ENCODE measurements at places on chromosomes 4 and X.

- no peak for DNase-seq
Measured at GRCh38 chrX:136094962-136095361, 52.4 kb upstream of the FHL1 start.

GRCh38 chr4:176376032-176376614, 56.4 kb downstream of the SPCS3 start:
- peak; percentile 4 for DNase-seq

GRCh38 chrX:81367291-81367690, 165.4 kb downstream of the SH3BGRL start:
- no peak for DNase-seq

- peak; percentile 74 for DNase-seq
Measured at GRCh38 chr4:53592686-53593501, 1.6 kb upstream of the LNX1 start.

GRCh38 chr4:182903013-182903412, 14.2 kb downstream of the DCTD start:
- DNase-seq: no peak

DNA sequence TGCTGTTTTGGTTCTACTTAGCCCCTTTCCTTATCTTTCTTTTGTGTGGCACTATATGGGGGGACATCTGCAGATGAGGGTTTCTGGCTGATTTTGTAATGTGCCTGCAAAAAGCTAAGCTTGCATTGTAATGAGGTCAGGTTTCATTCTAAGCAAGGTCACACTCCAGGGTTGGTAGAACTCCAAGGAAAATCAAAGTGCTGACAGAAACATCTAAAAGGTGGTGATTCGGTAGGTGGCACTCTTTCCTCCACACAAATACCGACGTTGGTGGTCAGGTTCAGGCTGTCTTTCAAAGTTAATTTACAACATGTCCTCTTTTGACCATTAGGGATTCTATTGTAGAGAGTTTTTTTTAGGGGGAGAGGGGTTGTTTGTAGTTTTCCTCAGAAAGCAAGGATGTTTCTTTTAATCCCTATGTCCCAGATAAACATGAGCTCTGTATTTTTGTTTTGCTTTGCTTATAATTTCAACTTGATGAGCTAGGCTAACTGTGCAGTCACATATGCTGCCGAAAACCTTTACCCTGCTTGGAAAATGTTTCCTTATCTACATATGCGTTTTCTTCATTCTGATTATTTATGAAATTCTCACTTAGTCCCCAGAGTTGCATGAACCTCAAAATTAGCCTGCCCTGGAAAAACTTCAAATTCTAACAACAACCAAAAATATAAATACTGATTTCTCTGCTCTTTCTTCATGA, 434.2 kb downstream of the PPARGC1A start:
- no peak for DNase-seq

DNA sequence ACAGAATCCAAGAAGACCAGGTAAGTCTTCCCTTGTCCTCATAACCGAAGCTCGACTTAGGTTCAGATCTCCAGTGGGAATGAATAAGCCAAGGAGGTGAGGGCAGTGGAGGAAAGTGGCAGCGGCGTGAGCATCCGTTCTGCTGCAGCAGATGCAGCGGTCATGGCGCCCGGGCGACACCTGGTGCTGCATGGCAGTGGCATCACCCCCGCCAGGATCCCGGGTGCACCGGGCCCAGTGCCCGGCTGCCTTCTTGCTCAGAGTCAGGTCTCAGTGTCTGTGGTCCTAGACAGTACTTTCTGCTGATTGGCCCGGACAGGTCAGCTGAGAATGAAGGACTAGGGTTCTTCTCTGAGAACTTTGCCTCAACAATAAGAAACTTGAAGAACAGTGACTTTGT, 83.4 kb upstream of the SORBS2 start:
- no peak for DNase-seq

GRCh38 chr4:121758925-121759568, 5.9 kb downstream of the SMIM43 start:
- peak; percentile 18 for DNase-seq

DNA sequence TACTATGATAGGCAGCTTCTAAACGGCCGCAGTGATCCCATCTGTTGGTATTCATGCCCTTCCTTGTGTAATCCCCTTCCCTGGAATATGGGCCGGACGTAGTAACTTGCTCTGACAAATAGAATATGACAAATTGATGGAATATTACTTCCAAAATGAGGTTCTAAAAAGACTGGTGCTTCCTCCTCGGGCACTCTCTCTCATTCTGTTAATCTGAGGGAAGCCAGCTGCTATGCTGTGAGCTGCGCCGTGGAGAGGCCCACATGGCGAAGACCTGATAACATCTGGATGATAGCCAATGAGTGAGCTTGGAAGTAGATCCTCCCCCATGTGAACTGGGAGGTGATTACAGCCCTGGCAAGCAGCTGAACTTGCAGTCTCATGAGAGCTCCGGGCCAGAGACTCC, 27.2 kb upstream of the SLC25A4 start:
- peak; percentile 92 for DNase-seq

GRCh38 chrX:23766650-23767551, 16.1 kb upstream of the SAT1 start:
- no peak for DNase-seq

DNA sequence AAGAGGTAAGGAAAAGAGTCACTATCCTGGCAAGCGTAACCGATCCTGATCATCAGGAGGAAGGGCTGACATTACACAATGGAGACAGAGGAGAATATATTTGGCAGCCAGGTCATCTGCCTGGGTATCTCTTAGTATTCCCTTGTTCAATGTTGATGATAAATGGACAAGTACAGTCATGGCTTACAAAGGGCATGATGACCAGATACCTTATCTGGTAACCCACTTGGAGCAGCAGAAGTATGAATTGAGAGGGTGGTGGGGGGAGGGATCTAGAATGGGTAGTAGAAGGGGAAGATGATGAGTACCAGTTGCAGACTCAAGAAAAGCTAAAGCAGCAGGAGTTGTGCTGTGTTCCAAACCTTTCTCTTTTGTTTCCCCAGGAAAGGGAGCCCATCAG, 17.3 kb downstream of the F8 start:
- DNase-seq: no peak

- no peak for DNase-seq
Measured at GRCh38 chrX:69807400-69807799, 191.5 kb downstream of the EDA start.

GRCh38 chrX:386239-386767, 404 bp downstream of the PPP2R3B start:
- DNase-seq: no peak

GRCh38 chr4:174650711-174651355, 128.5 kb upstream of the HPGD start:
- DNase-seq: no peak

GRCh38 chrX:109760209-109760921, 27.3 kb upstream of the ACSL4 start:
- DNase-seq: no peak

GRCh38 chr4:177860171-177860570, 417.9 kb upstream of the AGA start:
- DNase-seq: no peak

- DNase-seq: peak; percentile 0
Measured at GRCh38 chrX:57044245-57044644, 48.9 kb upstream of the SPIN3 start.

DNA sequence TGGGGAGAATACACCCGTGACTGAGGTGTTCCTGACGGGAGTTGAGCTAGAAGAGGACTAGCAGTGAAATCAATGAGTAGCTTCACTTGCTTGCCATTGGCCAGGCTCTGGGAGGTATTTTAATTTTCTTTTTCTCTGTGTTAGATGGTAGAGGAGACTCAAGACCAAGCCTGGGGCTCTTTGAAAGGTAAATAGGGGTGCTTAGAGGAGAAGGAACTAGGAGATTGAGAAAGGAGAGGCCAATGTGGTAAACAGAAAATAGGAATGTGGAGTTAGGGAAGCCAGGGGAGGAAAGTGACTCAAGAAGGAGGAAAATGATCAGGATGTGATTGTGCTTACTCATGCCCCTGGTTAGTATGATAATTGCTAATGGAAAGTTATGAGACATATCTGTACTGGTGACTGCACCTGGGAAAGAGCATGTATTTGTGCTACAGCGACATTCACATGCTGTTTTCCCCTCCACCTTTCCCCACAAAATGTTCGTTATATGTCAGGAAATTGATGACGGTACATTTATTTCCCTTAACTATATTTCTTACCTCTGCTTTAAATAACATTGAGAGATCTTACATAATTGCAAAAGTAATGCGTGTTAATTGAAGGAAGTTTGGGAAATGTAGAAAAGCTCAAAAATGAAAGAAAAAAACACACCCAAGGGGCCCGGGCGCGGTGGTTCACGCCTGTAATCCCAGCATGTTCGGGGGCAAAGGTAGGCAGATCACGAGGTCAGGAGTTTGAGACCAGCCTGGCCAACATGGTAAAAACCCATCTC, 16.9 kb upstream of the LRBA start:
- peak; percentile 26 for DNase-seq

DNA sequence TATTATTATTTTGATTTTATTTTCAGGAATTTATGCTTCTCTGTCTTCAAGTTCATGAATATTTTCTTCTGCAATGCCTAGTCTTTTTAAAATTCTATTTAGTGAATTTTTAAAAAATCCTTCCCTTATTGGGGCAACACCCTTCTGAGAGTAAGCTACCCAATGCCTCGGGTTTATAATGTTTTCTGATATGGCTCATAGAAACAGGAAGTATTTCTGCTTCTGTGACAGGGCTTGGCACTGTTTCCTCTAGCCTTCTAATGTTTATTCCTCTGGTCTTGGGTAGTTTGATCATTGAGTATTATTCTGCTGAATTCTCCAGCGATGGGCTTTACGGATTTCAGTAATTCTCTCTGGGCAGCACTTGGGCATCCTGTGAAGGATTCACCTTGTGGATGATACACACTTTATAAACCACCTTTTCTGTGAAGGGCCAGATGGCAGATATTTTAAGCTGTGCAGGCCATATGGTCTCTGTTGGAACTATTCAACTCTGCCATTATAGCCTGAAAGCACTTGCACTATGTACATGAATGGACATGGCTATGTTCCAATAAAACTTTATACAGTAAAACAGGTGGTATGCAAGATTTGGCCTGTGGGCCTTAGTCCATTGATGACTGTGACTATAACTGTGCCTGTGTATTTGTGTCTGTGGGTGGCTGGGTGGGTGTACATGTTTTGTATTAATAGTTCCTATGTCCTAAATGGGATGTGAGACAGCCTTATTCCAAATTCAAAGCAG, 95.9 kb upstream of the FAT1 start:
- DNase-seq: no peak

DNA sequence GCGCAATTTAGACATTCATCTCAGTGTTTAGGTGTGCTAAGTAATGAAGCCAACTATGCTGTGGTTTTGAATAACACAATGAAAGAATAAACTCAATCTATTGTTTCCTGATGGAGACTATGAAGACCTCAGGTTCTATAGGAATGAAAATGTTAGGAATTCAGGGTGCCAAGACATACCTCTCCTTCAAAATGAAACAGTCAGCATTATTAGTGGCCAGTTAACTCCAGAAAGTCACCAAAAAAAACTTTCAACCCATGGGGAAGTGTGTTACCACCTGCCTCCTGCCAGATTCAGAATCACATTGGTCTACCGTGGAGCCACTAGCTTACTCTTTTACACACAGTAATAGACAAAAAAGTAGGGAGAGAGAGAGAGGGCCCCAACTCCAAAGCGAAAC, 352.9 kb downstream of the GABRG1 start:
- DNase-seq: no peak

DNA sequence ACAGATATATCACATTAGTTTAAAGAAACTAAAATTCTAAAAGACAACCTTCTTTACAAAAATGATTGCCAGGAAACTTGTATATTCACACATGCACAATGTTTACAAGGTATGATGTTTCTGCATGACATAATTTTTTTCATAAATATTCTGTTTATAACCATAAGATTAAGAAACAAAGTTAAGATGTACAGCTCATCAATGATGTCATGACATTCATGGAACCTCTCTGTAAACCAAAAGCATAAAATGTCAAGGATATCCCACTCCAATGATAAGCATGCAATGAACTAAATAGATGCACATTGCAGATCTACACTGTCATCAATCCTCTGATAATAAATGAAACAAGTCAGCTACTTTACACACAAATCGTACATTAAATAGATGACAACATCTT, 136.0 kb downstream of the MAB21L2 start:
- DNase-seq: no peak

DNA sequence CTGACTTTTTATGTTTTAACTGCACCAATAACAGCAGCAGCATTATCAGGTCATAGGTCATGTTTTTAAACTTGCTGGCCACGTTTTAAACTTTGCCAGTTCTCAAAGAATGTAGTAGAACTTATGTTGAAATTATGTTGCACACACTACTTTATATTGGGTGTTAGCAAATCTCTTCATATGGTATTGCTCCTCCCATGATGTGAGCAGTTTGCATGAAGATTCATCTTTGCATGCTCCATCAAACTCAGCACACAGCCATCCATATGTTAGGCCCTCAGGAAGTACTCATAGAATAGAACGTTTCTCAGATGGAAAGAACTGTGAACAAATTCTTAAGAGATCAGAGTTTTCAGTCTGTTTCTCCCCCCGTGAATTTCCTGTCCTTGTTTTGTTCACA, 128.6 kb upstream of the MAP9 start:
- no peak for DNase-seq

DNA sequence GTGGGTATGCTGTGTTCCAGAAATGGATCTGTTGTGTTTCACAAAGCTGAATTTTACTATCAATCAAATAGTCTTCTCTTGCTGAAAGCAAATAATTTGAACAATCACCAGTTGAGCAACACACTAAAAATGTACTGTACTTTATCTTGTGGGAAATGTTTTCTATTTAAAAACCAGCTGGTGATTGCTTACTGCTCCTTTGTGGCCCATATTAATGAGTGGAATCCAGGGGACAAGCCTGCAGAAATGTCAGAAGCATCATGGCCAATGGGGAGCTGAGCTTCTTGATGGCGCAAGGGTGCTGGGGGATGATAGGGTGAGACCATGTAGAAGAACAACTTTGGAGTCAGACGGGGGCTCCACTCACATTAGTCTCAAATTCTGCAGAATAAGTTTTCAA, 346.2 kb downstream of the ARHGAP10 start:
- DNase-seq: no peak

DNA sequence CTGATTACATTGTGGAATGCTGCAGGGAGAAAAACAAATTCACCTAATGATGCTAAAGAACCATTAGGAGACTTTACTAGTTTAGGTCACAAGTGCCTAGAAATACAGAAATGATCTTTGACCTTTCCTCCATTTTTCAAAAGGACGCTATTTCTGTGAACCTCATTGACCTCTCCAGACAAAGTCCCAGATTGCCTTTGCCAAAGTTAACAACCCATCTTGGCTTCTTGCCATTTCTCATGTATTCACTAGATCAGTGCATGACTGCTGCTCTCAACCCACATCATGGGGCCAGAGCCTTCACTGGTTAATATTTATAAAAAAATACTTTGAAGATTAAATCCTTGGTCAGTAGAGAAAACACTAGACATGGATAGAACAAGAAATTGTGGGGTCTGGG, 19.9 kb upstream of the AR start:
- DNase-seq: peak; percentile 4

DNA sequence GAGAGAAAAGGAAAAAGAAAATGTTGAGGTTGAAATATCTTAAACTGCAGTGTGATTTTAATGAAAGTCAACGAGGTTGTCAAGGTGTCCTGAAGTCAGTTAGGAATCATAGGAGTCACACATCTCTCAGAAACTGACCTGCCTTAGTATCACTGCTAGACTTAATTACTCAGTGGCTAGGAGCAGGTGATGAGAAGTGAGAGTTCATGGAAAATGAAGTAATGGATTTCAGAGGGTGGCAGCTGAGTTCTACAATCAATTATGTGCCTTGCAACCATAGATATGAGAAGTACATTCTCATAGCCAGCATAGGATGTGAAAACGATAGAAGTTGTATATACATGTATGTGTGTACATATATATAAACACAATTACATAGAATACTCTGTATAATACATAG, 1269.7 kb downstream of the FSTL5 start:
- no peak for DNase-seq
